ENCODE measurements at places on chromosomes 3 and 15.

DNA sequence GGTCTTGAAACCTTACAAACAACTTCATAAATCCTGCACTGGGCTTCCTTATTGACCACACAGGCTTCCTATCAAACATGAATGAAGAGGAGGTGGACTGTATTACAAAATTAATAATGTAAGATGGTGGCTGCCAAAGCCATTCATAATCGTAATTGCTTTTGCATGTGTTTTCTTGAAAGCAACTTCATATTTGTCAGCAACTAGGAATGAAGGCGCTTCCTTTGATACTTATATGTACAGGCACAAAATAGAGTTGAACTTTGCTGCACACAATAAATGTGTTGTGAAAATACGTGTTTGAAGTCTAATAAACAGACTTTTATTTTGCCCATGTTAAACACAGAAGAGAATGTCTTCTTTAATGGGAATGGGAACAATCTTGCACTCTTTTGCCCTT is 72.1 kb upstream of the OXTR start:
- no peak for DNase-seq

DNA sequence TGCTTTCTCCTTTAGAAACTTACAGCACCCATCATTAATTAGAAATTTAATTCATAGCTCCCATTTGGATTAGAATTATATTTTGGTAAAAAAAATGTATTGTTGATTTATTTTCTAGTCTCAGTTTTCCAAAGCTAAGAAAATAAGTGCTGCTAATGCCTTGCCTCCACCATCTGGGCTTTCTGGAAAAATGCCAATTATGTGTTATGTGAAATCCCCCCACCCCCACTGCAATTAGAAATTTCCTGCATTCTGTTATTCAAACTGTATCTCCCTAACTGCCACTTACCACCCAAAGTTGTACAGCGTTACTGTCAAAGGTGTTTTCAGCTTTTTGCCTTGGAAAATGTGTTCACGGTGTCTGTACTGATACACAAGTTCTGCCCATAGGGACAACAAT is 617.2 kb upstream of the UBE2E2 start:
- no peak for DNase-seq

- DNase-seq: no peak
These were observed 336.8 kb downstream of the RSL24D1 start for GRCh38 chr15:54859982-54860381.

- no peak for DNase-seq
These were observed 244.1 kb upstream of the PDZRN3 start for GRCh38 chr3:73868688-73869315.

GRCh38 chr15:65412556-65412955 is 10.2 kb downstream of the IGDCC4 start:
- no peak for DNase-seq

DNA sequence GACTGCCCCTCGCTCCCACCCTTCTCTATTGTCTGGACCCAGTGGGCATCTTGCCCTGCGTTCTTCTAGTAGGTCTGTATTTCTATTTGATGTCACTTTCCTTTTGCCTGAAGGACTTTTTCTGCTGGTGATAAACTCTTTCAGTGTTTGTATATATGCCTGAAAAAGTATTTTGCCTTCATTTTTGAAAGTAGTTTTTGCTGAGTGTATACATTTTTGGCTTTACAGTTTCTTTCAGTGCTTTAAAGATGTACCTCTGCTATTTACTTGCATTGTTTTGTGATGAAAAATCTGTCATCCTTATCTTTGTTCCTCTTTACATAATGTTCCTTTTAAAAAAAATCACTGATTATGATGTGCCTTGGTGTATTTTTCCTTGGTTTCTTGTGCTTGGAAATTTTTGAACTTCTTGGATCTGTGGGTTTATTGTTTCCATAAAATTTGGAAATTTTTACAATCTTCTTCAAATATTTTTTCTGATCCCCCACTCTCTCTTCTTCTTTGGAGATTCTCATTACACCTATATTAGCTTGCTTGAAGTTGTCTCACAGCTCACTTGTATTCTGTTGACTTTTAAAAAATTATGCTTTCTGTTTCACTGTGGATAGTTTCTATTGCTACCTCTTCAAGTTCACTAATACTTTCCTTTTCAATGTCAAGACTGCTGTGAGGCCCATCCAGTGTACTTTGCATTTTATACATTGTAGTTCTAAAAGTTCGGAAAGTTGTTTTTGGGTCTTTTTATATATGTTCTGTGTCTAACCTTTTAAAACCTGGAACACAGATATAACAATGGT is 67.8 kb downstream of the RGMA start:
- no peak for DNase-seq

DNA sequence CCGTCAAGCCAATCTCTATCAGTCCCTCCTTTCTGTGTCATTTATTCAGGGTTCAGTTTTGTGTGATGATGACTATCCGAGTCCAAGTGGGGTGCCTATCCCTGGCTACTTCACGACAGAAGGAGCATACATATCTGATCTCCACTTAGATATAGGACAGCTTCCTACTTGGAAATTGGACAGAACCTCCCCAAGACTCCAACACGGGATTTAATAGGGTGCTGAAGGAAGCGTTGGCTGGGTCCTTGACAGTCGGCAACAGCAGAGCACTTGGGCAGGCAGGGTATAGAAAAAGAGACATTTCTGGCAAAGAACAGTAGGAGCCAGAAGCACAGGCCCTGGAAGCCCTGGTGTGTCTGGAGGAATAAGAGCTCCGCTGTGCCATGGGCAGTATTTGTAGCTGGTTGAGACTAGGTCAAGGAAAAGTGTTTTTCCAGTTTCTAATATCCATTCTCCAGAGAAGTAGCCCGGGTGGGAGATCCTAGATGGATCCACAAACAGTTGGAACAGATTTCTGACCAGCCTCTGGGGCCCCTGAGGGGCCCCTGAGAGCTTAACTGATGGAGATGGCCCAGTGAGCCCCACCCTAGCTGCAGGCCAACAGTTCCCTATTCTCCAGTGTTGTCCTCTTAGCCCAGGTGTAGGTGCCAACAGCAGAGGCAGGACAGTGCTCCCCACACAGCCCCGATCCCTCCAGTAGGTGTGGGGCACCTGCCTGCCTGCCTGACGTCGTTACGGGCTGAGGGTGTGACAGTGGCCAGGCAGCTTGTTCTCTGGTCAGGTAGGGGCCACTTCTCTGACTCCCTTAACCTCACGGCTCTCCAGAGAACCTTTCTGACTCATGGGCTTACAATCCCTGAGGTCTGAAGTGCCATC is 130.8 kb downstream of the CHCHD6 start:
- DNase-seq: no peak

DNA sequence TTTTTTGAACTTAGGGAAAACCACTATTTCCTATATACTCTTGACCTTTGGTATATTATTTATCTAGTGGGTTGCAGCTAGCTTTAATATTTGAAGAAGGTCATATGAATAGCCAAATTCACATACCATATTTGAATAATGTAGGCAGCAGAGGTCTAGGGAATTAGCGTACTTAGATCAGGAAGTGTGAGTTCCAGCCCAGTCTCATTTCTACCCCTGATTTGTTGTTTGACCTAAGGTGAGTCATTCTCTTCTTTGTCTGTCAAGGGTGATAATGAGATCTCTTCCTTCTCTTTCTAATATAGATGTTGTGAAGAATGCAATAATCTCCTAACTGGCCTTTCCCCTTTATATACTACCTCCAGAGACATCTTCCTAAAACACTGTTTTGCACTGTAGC is 36.6 kb upstream of the ZPLD1 start:
- DNase-seq: no peak

- no peak for DNase-seq
These were observed 27.1 kb downstream of the TPM1 start for GRCh38 chr15:63069616-63070090.

DNA sequence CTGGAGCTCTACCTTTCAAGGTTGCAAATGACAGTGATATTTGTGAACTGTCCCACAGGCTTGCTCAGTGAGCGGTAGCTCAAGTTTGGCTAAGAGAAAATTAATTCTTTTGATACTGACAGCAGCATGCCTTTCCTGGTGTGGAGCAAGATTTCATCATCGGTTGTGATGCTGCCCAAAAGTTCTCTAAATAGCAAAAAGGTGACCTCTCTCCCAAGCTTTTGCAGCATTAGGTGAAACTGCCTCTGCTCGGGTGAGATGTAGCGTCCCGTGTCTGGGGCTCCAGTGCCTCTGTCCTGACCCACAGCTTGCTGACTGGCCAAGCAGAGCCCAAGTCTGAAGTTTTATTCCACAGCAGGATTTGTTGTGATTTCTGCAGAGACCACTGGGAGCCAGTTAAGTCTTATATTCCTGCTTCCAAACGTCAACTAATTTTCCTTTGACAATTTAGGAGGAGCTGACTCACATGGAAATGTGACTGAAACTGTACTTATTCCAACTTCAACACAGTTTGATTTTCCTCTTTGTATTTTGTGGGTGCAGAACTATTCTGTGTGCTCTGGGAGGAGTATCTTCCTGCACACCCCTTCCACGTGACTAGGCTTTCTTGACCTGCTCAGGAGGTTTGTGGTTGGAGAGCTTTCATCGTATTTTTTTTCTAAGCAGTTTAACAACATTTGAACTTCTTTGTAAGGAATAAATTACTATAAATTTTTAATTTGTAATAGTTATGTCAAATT is 5.9 kb downstream of the SYNM start:
- no peak for DNase-seq

- DNase-seq: no peak
These were observed 29.6 kb downstream of the PPP4R2 start for GRCh38 chr3:73026111-73026759.

DNA sequence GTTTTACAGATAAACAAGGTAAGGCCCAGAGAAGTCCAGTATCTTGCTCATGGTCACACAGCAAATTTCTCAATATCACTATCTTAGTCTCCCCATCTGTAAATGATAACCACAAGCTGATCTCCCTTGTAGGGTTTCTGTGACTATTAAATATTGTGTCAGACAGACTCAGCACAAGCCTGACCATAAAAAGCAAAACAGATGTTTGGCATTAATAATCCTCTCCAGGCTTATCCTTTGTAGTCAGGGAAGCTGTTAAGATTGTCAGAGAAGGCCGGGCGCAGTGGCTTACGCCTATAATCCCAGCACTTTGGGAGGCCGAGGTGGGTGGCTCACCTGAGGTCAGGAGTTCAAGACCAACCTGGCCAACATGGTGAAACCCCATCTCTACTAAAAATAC is 173.2 kb upstream of the PRICKLE2 start:
- DNase-seq: no peak

DNA sequence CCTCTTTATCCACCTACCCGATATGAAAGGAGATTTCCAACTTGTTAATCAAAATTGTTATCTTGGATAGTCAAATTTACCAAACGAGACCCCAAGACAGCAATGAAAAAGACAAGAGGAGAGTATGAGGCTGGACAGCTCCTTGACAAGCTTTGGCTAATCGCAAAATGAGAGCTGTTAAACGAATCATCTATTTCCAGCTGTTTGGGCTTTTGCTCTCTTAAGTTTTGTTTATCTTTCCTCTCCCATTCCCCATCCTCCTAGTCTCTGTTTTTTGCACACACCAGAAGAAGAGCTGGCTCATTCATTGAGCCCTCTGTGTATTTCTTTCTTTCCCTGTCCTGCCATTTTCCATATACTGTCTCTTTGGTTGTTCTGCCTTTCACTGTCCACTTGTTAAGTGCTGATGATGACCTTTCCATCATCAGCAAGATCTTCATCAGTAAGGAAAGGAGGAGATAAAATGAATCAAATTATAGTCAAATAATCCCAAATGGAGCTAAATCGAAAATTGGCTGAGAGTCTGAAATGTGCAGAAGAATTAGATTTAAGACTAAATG is 161.6 kb downstream of the SLC9A9 start:
- no peak for DNase-seq

DNA sequence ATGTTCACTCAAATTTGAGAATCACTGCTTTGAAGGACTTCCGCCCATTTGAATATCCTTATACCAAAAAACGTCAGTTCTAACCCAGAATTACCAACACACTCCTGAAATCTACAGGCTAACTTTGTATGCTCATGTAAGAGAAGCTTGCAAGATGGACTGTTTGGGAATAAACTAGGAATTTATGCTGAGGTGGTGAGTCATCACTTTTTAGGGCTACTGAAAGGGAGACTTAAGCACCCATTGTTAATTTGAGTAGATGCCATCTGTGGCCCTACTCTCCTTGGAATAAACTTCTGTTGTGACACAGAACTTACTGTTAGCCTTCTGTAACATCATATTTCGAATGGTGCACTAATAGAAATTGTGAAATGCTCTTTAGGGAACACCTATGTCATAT is 74.6 kb downstream of the FGF12 start:
- no peak for DNase-seq

DNA sequence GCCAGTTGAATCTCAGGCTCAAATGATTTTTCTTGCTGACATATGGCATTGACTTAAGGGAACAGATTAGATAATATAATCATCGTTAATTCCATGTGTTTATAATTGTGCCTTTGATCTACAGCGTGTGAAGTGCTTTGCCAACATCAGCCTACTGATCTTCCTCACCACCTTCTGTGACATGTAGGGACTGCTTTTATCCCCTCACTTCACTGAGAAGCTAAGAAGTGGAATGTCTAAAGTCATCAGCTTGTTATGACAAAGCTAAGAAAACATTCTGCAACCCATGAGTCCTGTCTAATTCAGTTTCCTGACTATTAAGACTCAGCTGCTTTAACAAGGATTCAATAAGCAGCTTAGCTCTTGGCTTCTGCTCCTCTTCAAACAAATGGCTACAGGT is 106.0 kb downstream of the MYH15 start:
- no peak for DNase-seq

DNA sequence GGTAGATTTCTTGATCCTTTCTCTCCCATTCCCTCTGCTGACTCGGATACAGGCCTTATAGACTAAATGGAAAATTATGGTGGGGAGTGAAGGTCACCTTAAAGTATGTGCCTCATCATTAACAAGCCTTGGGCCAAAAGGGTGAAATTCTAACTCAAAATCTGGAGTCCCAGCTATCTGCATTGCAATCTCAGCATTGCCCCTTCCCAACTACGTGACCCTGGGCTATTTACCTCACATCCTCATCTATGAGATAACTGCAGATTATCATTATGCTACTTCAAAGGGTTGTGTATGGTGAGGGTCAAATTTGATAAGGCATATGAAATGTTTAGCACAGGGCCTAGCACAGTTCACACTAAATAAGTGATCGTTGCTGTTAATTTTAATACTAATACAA is 147.7 kb downstream of the WNT5A start:
- no peak for DNase-seq

DNA sequence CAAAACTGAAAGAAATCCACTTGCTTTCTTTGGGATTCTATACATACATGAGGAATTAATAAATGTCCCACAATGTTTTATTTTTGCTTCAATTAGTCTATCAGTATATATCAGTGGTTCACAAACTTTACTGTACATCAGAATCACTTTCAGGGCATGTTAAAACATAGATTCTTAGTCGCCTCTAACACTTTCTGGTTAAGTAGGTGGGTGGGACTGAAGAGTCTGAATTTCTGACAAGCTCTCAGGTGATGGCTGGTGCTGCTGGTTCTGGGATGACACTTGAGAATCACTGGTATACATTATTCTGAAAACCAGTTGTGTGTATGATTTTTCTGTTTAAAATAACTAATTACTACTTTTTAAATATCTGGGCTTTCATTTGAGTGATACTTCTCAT is 393.3 kb downstream of the TBC1D5 start:
- DNase-seq: no peak

GRCh38 chr3:196619223-196619622 is 20.3 kb upstream of the NRROS start:
- DNase-seq: no peak

GRCh38 chr3:103075282-103075681 is 640.5 kb downstream of the ZPLD1 start:
- DNase-seq: no peak

GRCh38 chr15:73338058-73338457 is 30.7 kb downstream of the HCN4 start:
- DNase-seq: no peak

- DNase-seq: no peak
These were observed 31.9 kb downstream of the TRAK1 start for GRCh38 chr3:42123012-42123581.

- DNase-seq: no peak
These were observed 2.8 kb downstream of the CYB561D2 start for GRCh38 chr3:50353245-50354004.
